ENCODE measurements at places on chromosomes 4 and X.

GRCh38 chr4:1802151-1802715 is 9.1 kb downstream of the FGFR3 start:
- no peak for DNase-seq

DNA sequence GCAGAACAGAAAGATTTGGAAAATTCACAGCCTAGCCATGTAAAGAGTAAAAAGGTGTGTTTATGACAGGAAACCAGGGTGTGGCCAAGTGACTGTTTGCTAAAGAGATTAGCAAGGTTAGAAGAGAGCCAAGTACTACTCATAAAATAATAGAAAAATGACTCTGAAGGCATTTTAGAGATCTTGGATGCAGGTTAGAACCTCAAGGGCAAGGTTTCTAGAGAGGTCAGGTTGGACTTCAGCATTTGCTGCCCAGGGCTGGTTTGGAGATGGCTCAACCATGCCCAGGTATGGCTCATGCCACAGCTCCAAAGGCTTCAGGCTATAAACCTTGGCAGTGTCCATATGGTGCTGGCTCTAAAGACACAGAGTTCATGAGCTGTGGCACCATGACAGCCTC is 40.6 kb upstream of the ADGRA3 start:
- no peak for DNase-seq

GRCh38 chrX:41337140-41337539 is 3.2 kb downstream of the DDX3X start:
- no peak for DNase-seq

DNA sequence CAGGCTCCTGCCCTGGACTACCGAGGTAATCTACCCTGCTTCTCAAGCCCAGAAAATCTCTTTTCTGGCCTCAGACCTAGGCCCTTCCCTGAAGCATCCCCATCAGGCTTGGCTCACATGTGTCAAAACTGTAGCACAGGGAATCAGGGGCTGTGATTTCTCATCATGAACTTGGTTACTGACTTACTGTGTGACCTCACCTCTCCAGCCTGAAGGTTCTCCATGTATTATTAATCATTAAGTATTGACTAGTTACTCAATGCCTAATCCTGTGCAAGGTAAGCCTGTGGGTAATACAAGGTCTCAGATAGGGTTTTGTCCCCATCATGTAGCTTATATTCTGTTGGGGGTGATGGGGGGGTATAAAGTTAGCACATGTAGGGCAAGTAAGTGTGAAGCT is 6.8 kb downstream of the SRPX2 start:
- no peak for DNase-seq

- DNase-seq = no peak
Observed at GRCh38 chrX:78327370-78328086, at the start of gene CYSLTR1. TSS of gene CYSLTR1 (minus strand) at chrX:78327611. CDS start at chrX:78273746, 53,865 bp downstream.

- no peak for DNase-seq
Observed at GRCh38 chr4:17758485-17758884, 22.9 kb downstream of the FAM184B start.

DNA sequence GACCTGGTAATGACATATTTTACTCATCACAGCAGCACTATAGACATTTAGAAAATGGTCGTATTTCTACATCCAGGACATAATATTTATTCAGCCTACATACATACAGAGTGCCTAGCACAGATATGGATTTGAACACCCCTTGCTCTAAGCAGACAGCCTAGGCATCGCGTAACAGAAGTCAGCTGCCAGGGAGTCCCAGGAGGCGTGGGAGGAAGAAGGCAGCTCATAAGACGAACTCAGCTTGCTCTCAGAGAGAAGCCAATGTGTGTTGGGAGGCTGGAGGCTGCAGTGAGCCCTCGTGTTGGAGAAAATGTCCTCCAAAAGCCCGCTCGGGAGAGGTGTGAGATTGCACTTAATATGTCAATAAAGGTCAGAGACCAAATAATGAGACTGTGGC is 131.6 kb downstream of the BCOR start:
- no peak for DNase-seq

GRCh38 chr4:149296084-149296483 is 519.6 kb downstream of the IQCM start:
- DNase-seq = no peak

- DNase-seq = no peak
Observed at GRCh38 chr4:94804650-94805049, 46.9 kb downstream of the BMPR1B start.

DNA sequence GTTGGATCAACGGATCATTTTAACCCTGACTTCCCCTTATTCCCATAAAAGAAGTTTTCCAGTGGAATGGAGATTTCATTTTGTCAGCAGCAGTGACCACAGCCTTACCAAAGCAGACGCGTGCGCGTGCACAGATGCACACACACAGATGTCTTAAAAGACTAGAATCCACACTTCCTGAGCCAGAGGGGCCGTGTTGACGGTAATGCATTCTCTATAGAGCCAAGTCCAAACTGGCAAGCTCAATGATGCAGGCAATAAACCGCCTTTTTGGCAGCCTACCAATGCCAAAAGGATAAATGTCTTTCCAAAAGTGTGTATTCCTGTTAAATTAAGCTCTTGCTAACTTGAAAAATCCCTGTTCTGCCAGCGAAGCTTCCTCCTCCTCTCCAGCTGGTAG is 18.8 kb upstream of the CLDN34 start:
- DNase-seq = no peak

Data from HFF-Myc (cell line).